Spleen (tissue), 13 donors: ENCODE measurements at places on chromosomes 6 and 20. TPM values are rescaled to one million over a fixed set of nuclear protein-coding genes. Genes with fewer than 3 reads are reported as not detected.

DNA sequence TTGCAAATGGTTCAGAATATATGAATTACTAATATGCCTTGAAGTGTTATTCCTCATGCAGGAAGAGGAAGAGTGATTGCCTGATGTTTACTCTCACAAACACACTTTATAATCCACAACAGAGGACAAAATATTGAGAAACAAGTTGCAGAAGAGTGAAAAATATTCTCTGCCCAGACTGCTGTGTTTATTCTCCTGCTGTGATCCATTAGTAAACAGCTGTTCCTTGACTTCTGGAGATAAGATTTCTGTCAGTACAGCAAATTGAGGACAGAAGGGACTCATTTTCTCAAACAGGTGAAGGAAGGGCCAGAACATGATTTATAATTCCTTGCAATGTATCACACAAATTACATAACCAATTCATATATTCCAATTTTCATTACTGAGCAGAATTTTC lies 148.0 kb downstream of the EPM2A start:
- no peak overlapping the region for H3K4me3 ChIP-seq
- H3K36me3 ChIP-seq = no peaks in the 10 kb centered on the region
- no peaks in the 10 kb centered on the region for H3K27me3 ChIP-seq
- no peak for DNase-seq

- no peak for DNase-seq
- no peaks in the 10 kb centered on the region for H3K27me3 ChIP-seq
- no peak overlapping the region for H3K4me3 ChIP-seq
- no peak overlapping the region for H3K27ac ChIP-seq
- H3K4me1 ChIP-seq = no peaks in the 10 kb centered on the region
Measured at GRCh38 chr6:136335736-136336363, 46.2 kb upstream of the BCLAF1 start.

DNA sequence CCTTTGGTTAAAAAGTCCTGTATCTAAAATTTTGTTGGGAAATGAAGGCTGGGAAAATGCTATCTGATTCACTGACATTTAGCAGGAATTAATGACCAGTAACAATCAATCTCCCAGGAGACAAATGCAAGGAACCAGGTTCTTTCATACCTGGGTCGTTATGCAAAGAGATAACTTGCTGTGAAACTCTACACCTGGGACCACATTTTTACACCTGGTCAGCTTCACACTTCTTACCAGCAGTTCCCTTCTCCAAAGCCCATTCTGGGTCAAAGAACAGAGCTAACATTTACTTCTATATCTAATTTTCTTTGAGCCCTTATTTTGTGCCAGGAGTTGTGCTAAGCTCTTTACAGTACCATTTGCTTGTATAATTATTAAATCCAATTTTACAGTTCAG lies 27.4 kb upstream of the STXBP5 start:
- no peaks in the 10 kb centered on the region for H3K4me1 ChIP-seq
- H3K27me3 ChIP-seq = no peaks in the 10 kb centered on the region
- no peak for DNase-seq
- no peak overlapping the region for H3K27ac ChIP-seq

ADGRB3 gene
- total RNA-seq = 1.1 TPM

GRCh38 chr20:11182720-11183119 lies 508.9 kb upstream of the JAG1 start:
- no peak for DNase-seq
- no peaks in the 10 kb centered on the region for H3K36me3 ChIP-seq
- H3K4me1 ChIP-seq = no peaks in the 10 kb centered on the region
- no peaks in the 10 kb centered on the region for H3K27me3 ChIP-seq
- no peak overlapping the region for H3K27ac ChIP-seq

DNA sequence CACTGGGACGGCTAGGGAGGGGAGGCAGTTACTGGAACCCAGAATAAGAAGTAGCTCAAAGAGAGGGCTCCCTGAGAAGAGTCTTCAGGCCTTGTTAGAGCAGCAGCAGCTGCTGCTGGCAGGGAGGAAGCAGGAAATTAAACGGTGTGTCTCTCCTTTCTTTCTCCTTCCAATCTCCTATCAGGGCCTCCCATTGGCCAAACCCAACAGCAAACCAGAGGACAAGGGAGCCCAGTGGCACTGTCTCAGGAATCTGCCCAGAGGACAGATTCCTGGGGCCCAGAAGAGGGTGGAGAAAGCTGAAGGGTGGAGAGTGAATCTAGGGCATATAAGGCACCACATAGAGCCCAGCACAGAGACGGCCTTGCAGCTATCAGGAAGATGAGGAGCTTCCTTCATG lies 10.2 kb downstream of the BTN3A1 start:
- peak overlapping the region; percentile 23 for H3K27ac ChIP-seq
- H3K4me3 ChIP-seq = no peak overlapping the region
- no peaks in the 10 kb centered on the region for H3K27me3 ChIP-seq
- DNase-seq = no peak
- H3K36me3 ChIP-seq = peaks cover 28% of the 10 kb centered on the region

DNA sequence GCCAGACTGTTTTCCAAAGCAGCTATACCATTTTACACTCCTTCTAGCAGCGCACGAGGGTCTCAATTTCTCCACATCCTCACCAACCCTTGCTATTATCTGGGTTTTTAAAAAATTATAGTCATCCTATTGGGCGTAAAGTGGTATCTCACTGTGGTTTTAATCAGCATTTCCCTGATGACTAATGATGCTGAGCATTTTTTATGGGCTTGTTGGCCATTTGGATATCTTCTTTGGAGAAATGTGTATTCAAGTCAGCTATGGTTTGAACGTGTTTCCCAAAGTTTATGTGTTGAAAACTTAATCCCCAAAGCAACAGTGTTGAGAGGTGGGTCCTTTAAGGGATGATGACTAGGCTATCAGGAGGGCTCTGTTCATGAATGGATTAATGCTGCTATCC lies 6.7 kb downstream of the MCUR1 start:
- H3K4me1 ChIP-seq = peaks cover 29% of the 10 kb centered on the region
- no peaks in the 10 kb centered on the region for H3K27me3 ChIP-seq
- H3K27ac ChIP-seq = no peak overlapping the region
- DNase-seq = no peak
- peaks cover 8% of the 10 kb centered on the region for H3K36me3 ChIP-seq
- no peak overlapping the region for H3K4me3 ChIP-seq

GRCh38 chr20:19692100-19692499 lies 66.0 kb upstream of the RIN2 start:
- peaks cover 15% of the 10 kb centered on the region for H3K4me1 ChIP-seq
- no peaks in the 10 kb centered on the region for H3K27me3 ChIP-seq
- H3K27ac ChIP-seq = no peak overlapping the region
- DNase-seq = no peak
- H3K36me3 ChIP-seq = no peaks in the 10 kb centered on the region
- no peak overlapping the region for H3K4me3 ChIP-seq

GRCh38 chr6:105136431-105137350 lies 43.1 kb downstream of the POPDC3 start:
- H3K4me1 ChIP-seq = no peaks in the 10 kb centered on the region
- H3K4me3 ChIP-seq = peak overlapping the region; percentile 50
- no peak overlapping the region for H3K27ac ChIP-seq
- H3K27me3 ChIP-seq = peaks cover 17% of the 10 kb centered on the region
- peak; percentile 79 for DNase-seq

DNA sequence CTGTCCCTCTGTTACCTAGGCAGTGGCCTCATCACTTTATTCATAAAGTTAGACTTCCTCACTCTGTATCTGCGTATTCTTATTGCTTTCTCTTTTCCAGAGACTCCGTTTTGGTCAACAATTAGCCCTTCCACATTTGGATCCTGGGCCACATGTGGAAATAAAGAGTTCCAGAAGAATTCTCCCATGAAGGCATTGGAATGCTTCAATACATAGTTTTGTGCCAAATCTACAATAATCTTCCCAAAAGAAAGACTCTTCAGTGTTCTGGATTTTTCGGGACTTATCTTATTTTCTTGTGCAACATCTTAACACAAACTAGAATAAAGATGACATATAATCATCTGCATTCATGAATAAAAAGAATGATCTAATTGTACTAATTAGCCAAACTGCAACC lies 187.7 kb upstream of the BMP2 start:
- H3K27ac ChIP-seq = no peak overlapping the region
- H3K27me3 ChIP-seq = no peaks in the 10 kb centered on the region
- no peaks in the 10 kb centered on the region for H3K4me1 ChIP-seq
- no peaks in the 10 kb centered on the region for H3K36me3 ChIP-seq
- H3K4me3 ChIP-seq = no peak overlapping the region

PDSS2 gene
- 14.0 TPM for total RNA-seq

DNA sequence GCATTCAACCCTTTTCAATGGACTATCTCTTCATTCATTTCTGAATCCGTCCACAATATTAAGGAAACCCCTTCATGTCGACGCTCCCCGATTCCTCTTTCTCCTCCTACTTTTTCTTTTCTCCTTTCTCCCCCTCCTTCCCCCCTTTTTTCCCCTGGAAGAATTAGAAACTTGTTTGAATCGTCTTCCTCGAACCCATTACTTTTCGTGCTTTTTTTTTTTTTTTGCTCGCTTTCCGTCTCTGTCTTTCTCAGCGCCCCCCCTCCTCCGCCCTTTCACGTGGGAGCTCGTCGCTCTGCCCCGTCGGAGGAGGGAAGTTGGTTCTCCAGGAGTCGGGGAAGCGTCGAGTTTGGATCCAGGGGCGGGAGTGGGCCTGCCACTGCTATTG lies 2.3 kb upstream of the NKX2-2 start:
- no peak overlapping the region for H3K27ac ChIP-seq
- no peaks in the 10 kb centered on the region for H3K36me3 ChIP-seq
- peaks cover 100% of the 10 kb centered on the region for H3K27me3 ChIP-seq
- H3K4me3 ChIP-seq = no peak overlapping the region
- H3K4me1 ChIP-seq = peaks cover 67% of the 10 kb centered on the region

GRCh38 chr6:120320481-120321162 lies 971.1 kb upstream of the MAN1A1 start:
- no peak for DNase-seq
- no peaks in the 10 kb centered on the region for H3K36me3 ChIP-seq
- H3K27ac ChIP-seq = no peak overlapping the region

TRAM2 gene
- total RNA-seq = 47.7 TPM

CPXM1 gene
- total RNA-seq = 1.9 TPM

SPATS1 gene
- not detected for total RNA-seq

DNA sequence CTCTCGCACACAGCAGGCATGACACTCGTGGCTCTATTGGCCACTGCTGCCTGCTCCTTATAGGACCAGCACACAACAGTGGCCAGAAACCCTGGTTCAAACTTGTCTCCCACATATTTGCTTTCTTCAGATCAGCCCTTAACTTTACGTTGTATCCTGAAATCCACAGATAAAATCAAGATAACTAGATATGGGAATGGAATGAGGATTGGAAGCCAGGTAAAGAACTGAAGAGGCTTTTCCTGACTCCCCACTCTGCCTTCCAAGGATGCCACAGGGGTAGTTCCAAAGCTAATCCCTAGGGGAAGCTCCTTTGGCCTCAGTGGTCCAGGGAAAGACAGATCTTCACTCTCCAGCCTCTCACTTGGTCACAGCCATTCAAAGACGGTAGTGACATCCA lies 86.5 kb downstream of the INSM1 start:
- no peak overlapping the region for H3K4me3 ChIP-seq
- H3K4me1 ChIP-seq = peaks cover 6% of the 10 kb centered on the region
- H3K27ac ChIP-seq = no peak overlapping the region
- peaks cover 18% of the 10 kb centered on the region for H3K36me3 ChIP-seq

GRCh38 chr6:46628498-46628897 lies 24.1 kb downstream of the CYP39A1 start:
- no peak overlapping the region for H3K4me3 ChIP-seq
- H3K27me3 ChIP-seq = no peaks in the 10 kb centered on the region
- peaks cover 5% of the 10 kb centered on the region for H3K4me1 ChIP-seq
- no peak for DNase-seq
- no peak overlapping the region for H3K27ac ChIP-seq

DNA sequence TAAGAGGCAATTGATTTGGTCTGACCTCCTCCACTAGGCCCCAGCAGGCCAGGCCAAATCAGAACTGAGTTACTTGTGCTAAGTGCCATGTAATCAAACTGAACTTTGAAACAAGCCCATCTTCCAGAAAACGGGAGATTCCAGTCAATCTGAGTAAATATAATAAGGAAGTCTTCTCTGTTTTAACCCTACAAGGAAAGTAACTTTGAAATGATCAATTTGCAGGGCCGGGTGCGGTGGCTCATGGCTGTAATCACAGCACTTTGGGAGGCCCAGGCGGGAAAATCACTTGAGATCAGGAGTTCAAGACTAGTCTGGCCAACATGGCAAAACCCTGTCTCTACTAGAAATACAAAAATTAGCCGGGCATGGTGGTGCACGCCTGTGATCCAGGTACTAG lies 2.0 kb upstream of the SHLD1 start:
- H3K4me3 ChIP-seq = no peak overlapping the region
- no peaks in the 10 kb centered on the region for H3K36me3 ChIP-seq
- H3K27ac ChIP-seq = no peak overlapping the region
- DNase-seq = no peak
- no peaks in the 10 kb centered on the region for H3K27me3 ChIP-seq

- no peaks in the 10 kb centered on the region for H3K4me1 ChIP-seq
- no peak overlapping the region for H3K4me3 ChIP-seq
- no peak overlapping the region for H3K27ac ChIP-seq
- H3K36me3 ChIP-seq = no peaks in the 10 kb centered on the region
- no peaks in the 10 kb centered on the region for H3K27me3 ChIP-seq
- DNase-seq = no peak
Measured at GRCh38 chr6:161486361-161487216, 212.7 kb upstream of the AGPAT4 start.

GRCh38 chr6:104226790-104227446 lies 632.8 kb downstream of the HACE1 start:
- no peaks in the 10 kb centered on the region for H3K36me3 ChIP-seq
- no peak overlapping the region for H3K4me3 ChIP-seq
- peak overlapping the region; percentile 42 for H3K27ac ChIP-seq
- no peaks in the 10 kb centered on the region for H3K4me1 ChIP-seq
- H3K27me3 ChIP-seq = no peaks in the 10 kb centered on the region

- peak; percentile 75 for DNase-seq
- H3K4me3 ChIP-seq = no peak overlapping the region
- H3K27me3 ChIP-seq = no peaks in the 10 kb centered on the region
Measured at GRCh38 chr6:33197431-33198048, 2.9 kb downstream of the RXRB start.

DNA sequence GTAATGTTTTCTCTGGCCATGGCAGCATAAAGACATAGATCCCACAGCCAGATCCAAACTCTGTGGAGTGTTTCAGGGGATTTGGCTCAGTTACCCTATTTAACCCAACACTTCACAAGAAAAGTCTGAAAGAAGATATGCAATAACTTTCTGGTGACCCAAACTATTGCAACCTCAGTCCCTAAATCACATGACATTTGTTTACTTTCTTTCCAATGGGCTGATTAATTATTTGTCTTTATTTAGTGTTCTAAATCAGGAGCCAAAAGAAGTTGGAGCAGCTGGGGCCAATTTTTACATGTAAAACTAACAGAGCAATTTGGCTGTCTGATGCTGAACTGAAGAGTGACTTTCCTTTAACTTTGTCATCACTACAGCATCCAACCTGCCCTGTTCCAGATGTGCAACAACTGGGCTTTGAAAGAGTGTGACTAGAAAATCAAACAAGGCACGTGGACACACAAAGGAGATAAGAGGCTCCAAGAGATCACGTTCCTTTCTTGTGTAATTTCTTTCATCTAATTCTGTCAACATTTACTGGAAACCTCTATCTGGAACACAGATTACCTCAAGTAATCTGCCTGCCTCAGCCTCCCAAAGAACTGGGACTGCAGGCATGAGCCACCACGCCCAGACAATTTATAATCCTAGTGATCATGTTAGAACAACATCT lies 90.8 kb downstream of the TRMT11 start:
- H3K36me3 ChIP-seq = no peaks in the 10 kb centered on the region
- no peak overlapping the region for H3K27ac ChIP-seq
- no peaks in the 10 kb centered on the region for H3K4me1 ChIP-seq
- H3K27me3 ChIP-seq = no peaks in the 10 kb centered on the region
- no peak for DNase-seq
- H3K4me3 ChIP-seq = no peak overlapping the region

- DNase-seq = no peak
- H3K27me3 ChIP-seq = no peaks in the 10 kb centered on the region
- H3K36me3 ChIP-seq = no peaks in the 10 kb centered on the region
- H3K4me3 ChIP-seq = no peak overlapping the region
- no peaks in the 10 kb centered on the region for H3K4me1 ChIP-seq
Measured at GRCh38 chr6:3418496-3419060, 38.3 kb downstream of the SLC22A23 start.
